Muscle of arm (tissue), 14 donors: ENCODE measurements at places on chromosomes 13 and 19. TPM values are rescaled to one million over a fixed set of nuclear protein-coding genes. Genes with fewer than 3 reads are reported as not detected.

- no peak for DNase-seq
Measured at GRCh38 chr19:42229855-42230351, 9.8 kb downstream of the ZNF526 start.

- DNase-seq: no peak
Measured at GRCh38 chr19:13012690-13013608, 17.7 kb downstream of the NFIX start.

GRCh38 chr19:36113894-36114720, 568 bp downstream of the POLR2I start:
- DNase-seq: peak; percentile 36

GRCh38 chr19:14361824-14362223, 19.4 kb upstream of the ADGRE5 start:
- DNase-seq: no peak

- peak; percentile 76 for DNase-seq
Measured at GRCh38 chr19:55283548-55284377, at the start of gene BRSK1. BRSK1 (plus strand) TSS chr19:55283997; CDS start chr19:55284443, 446 bp downstream.

DNA sequence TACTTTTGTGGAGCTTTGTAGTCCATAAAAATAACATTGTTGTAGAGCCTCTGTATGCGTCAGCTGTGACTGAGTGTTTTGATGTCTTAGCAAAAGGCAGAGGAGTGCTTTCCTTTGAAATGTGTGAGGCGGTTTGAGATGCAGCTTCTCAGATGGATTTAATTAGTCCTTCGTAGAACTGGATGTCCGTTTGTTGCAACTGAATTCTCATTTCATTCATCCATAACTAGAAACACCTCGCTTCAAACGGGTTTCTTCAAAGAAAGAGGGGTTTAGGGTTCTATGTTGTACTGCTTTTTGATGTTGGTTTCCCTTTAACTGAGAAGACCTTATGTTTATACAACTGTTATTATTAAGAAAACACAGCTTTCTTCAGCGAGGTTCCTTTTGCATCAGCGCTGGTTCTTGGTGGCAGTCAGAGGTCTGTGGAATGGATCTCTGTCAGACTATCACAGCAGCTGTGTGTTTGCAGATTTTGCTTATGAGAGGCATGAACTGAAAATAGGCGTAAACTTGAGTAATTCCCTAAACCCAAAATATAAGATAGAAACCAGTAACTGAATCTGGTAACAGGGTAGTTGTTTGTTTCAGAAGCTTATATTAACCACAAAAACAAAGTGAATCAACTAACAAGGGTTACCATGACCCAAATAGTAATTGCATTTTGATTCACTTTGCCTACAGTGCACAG, 194.4 kb downstream of the GGACT start:
- no peak for DNase-seq

DNA sequence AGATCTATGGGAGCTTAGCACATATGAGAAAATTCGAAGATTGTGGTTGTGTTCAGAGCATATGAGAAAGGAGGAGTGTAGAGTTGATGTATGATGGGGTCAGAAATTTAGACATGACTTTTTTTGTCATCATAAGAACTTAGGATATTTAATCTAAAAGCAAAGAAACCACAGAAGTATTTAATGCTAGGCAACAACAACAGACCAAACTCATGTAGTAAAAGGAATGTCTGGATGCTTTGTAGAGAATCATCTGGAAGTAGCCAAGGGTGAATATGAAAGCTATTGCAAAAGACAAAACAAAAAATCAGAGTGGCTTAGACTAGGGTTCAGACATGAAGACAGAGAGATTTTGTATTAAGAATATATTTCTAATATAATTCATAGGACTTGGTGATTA, 190.3 kb downstream of the SLITRK1 start:
- no peak for DNase-seq

GRCh38 chr13:20054586-20054985, 96.1 kb downstream of the ZMYM2 start:
- no peak for DNase-seq

- no peak for DNase-seq
Measured at GRCh38 chr13:79225487-79226232, 180.4 kb downstream of the RBM26 start.

DNA sequence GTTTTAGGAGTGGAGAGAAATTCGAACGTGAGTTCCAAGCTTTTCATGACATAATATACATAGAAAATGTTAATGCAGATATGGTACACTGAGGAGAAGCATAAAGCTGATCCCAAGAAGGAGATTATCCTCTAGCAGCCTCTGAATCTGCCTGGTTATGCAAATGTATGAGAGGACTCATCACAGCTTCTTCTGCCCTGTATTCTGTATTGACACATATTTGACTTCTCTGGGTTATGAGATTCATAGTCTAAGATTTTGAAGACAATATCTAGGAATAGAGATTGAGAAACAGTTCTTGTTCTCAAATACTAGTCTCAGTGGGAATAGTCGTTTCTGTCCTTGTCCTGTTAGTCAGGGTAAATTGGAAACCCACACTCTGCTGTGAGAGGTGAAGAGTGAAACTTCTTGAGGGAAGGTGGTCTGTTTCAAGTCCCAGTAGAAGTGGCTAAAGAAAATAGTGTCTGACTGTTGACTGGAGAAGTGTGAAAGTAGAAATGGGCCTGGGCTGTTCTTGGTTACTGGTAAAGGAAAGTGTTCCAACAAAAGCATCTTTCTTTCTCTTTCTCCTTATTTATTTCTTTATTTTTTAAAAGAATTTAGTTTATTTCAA, 1356.6 kb downstream of the SLITRK5 start:
- DNase-seq: no peak

DNA sequence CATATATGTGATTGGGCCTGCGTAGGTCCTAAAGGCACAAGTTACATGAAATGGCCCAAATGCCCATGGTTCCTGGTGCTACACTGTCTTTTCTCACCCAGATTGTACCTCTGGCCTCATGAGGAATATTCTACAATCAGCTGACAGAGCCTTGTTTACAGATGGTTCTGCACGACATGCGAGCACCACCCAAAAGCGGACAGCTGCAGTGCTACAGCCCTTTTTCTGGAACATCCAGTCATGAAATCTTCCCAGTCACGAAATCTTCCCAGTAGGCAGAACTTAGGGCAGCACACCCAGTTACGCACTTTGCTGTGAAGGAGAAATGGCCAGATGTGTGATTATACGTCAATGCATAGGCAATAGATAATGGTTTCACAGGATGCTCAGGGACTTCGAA, 7.7 kb upstream of the ELF1 start:
- DNase-seq: no peak

DNA sequence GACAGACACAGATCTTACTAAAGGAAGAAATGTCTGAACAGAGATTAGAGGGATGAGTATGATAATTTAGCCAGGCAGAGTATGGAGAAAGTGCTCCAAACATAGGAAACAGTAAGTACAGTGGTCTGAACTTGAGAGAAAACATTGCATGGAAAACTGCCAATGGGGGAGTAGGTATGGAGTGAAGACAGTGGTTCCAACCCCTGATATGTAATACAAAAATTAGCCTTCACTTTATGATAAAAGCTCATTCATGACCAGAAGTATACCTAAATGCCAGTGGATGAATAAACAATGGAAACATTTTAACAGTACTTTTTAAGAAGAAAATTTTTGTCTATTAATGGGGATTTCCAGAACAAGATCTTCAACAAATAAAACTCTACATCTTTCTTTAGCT, 334.0 kb downstream of the DIAPH3 start:
- DNase-seq: no peak

- no peak for DNase-seq
Measured at GRCh38 chr13:78758549-78758948, 99.6 kb upstream of the OBI1 start.

The PGPEP1 gene
- 10.5 TPM for polyA plus RNA-seq

The ACER1 gene
- polyA plus RNA-seq: 0.14 TPM

The SULT2A1 gene
- 0.14 TPM for polyA plus RNA-seq

The CYP2S1 gene
- polyA plus RNA-seq: 0.20 TPM

The PDE4A gene
- polyA plus RNA-seq: 2.5 TPM

The CEBPA gene
- 3.4 TPM for polyA plus RNA-seq

The MYH14 gene
- polyA plus RNA-seq: 26.1 TPM

The KIR3DL2 gene
- polyA plus RNA-seq: not detected

The LAMP1 gene
- 90.4 TPM for polyA plus RNA-seq

The PET100 gene
- 57.5 TPM for polyA plus RNA-seq

The PSG11 gene
- polyA plus RNA-seq: not detected

The CABP5 gene
- polyA plus RNA-seq: not detected

The CDC34 gene
- polyA plus RNA-seq: 62.1 TPM

The NLRP4 gene
- polyA plus RNA-seq: not detected

The OR7A5 gene
- 0.05 TPM for polyA plus RNA-seq
